Kidney epithelial cell (primary cell): ENCODE measurements at places on chromosomes 6 and 20. TPM values are rescaled to one million over a fixed set of nuclear protein-coding genes. Genes with fewer than 3 reads are reported as not detected.
A peak's percentile ranks its signal among the peaks of the same experiment; 100 is the strongest.

The EDN3 gene
- total RNA-seq = not detected in 2 replicates

DNA sequence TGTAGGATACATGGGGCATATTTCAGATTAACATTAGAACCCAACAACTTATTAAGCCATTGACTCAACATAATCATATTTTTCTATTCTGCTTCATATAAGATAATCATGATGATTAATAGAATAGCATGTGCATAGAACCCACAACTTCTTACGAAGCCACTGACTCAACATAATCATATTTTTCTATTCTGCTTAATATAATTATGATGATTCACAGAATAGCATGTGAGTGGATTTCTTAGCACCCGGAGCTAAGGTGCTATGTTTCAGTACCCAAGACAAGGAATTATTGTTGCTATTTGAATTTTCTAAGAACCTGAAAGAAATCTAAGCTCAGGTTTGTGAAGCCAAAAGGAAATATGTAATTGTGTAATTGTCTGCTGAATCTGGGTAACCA lies 96.8 kb downstream of the TENT5A start:
- no peak for DNase-seq

GRCh38 chr6:168122011-168122410 lies 43.0 kb upstream of the FRMD1 start:
- no peak for DNase-seq

The TBX18 gene
- 0.46 and 0.48 TPM in 2 replicates for total RNA-seq

DNA sequence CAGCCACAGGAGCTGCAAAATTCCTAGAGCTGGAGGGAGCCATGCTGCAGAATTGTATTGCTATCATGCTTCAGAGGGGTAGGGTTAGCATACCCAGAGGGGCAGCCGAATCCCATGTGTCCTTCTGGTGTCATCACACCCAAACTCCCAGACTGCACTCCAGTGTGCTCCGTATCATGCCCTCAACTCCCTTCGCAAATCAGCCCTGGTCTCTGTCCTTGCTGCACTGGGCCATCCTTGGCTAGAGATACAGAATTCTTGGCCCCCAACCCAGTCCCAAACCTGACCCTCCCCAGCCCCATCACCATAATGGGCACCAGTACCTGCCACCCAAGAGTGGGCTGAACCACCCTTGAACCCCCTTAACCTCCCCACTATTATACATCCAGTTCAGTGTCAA lies 138.3 kb downstream of the ANKRD60 start:
- DNase-seq = no peak

- DNase-seq = no peak
Measured at GRCh38 chr6:43054206-43054943, 724 bp upstream of the CUL7 start.

The SSTR4 gene
- not detected in 2 replicates for total RNA-seq

GRCh38 chr6:135280375-135281136 lies 99.4 kb downstream of the MYB start:
- DNase-seq = no peak

GRCh38 chr6:136038531-136038930 lies 187.0 kb downstream of the PDE7B start:
- DNase-seq = no peak

DNA sequence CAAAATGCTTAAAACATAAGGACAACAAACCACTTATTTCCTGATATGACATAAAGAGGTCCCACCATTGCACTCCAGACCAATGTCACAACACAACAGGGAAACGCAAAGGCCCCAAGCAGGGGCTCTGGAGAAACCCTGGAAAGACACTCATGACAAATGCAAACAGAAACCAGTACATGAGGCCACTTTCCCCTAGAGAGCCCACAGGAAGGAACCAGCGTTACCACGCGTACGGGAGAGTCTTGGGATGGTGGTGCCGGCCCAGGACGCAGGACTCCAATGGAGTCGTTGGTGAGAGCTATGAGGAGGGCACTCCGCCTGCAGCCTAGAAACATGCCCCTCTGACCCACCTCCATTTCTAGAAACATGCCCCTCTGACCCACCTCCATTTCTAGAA lies 20.2 kb downstream of the GMEB2 start:
- no peak for DNase-seq

DNA sequence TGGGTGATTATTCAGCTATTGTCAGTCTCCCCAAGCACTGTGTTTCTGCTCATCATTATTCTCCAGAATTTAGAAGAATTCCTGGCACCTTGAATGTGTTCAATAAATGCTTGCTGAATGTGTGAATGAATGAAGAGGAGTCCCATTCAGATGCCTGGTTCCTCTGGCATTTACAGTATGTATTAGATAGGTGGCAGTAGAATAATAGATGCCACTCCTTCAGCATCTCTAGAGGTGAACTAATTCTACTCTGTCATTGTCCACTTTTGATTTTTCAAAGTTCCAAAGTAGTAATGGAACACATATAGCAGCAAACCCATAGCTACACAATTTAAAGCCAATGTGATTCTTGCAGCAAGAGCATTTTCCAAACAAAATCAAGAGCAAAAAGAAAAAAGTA lies 118.9 kb upstream of the CEP162 start:
- no peak for DNase-seq

The SLCO4A1 gene
- total RNA-seq = 38.6 and 49.7 TPM in 2 replicates

DNA sequence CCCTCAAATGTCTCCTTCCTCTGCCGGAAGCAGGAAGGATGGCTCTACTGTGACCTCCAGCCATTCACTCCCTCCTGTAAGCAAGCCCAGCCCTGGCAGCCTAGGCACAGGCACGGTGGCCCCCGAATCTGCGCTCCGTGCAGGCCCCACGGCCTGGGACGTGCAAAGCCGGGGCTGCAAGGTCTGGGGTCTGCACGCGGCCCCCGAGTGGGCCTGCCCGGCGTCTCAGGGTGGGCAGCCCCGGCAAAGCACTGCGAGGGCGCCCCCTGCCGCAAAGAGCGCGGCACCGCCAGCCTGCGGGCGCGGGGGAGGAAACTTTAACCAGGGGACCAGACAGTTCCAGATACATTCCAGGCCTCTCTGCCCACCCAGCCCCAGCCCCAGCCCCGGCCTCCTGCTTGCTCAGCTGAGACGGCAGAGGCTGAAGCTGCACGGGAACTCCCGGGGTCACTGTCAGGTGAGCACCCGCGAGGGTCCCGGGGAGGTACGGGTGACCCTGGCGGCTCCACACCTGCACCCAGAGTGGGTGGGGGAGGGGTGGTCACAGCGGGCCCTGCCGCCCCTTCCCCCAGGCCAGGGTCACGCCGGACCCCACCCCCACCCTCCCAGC lies 98.8 kb downstream of the ASXL1 start:
- peak; percentile 65 for DNase-seq

DNA sequence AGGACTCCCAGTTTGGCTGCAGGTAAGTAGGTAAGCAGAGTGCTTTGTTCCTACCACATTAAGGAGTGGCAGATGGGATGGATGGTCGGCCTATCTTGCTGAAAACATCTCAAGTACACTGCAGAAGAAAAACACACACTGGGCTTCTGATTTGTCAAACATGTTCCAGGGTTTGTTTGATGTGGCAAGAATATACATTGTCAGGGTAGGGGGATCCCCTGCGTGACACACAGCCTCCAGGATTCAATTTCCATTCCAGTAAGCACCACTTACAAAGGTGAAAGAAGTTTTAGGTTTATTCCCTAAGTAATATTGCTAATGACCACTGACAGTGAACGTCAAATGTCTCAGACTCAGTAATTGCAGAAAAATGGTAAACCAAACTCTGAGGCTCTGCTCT lies 26.0 kb upstream of the KIF16B start:
- DNase-seq = no peak

DNA sequence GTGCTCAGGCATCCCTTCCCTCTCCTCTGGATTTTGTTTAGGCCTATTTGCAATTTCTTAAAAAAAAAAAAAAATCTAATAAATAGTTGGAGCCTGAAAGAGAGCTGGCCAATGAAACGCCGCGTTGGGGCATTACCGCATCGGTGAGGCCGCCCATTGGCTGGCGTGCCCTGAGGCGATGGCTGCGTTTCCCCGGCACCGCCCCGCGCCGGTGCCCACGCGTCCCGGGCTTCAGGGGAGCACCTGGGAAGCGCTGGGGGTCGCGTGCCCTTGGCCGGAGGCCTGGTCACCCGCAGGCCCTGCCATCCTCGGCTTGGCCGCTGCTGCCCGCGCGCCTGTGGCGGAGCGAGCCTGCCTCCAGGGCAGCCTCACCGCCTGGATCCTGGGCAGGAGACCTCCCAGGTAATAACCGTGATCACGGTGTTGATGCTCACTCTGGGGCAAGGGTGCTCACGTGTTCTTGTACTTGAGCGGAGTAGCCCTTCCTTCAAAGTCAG lies 155.4 kb downstream of the NRN1 start:
- DNase-seq = peak; percentile 29

The PRSS35 gene
- 0.08 TPM in 1 of 2 replicates, not detected in the other for total RNA-seq
